ENCODE measurements at places on chromosomes 6 and 20. TPM values are rescaled to one million over a fixed set of nuclear protein-coding genes. Genes with fewer than 3 reads are reported as not detected.

DNA sequence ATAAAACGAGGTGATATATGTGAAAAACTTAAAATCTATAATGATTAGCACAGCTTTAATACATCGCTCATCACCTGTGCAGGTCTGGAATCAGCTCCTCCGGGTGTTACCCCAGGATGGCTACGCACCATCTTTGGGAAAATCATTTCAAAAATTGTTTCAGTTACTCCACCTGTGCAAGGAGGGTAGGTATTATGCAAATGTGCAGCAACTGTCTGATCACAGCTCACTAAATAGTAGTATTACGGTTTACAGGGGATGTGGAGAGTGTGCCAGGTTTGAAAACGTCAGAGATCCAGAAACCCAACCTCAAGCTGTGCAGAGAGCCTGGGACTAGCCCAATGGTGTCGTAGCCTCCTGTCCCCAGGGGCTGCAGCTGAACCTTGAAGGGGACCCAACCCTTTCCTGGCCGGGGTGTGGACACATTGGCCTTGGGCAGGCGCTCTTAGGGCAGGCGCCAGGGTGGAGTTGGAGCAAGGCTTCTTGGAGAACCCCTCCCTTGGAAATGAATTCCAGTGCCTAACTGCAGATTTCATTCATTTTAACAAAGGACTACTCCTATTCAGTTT, 24.2 kb upstream of the SGK1 start:
- DNase-seq, result no peak

- no peak for DNase-seq
These were observed 118.3 kb downstream of the KCNQ5 start for GRCh38 chr6:72740135-72740534.

- DNase-seq, result no peak
These were observed 136.1 kb upstream of the THEMIS start for GRCh38 chr6:128036808-128037570.

GRCh38 chr20:38827770-38828281, 22.3 kb downstream of the PPP1R16B start:
- no peak for DNase-seq

GRCh38 chr20:32681175-32682084, 7.7 kb upstream of the C20orf203 start:
- DNase-seq, result no peak

DNA sequence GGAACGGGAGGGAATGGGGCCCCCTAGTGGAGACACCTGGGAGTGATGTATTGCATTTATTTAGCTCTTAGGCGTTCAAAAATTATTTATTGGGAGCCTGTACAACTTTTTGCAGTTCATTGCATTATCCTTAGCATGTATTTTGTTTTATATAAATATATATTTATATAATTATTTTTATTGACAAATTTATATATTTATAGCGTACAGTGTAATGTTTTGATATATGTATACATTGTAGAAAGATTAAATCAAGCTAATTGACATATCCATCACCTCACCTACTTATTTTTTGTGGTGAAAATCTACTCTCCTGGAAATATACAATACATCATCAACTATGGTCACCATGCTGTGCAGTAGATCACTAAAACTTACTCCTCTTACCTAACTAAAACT, 975 bp downstream of the SIRT5 start:
- no peak for DNase-seq

APMAP gene
- 14.9 TPM for total RNA-seq

MYLIP gene
- 43.2 TPM for total RNA-seq

FAM217A gene
- not detected for total RNA-seq

MUC22 gene
- not detected for total RNA-seq

FILIP1 gene
- 7.4 TPM for total RNA-seq
